ENCODE measurements at places on chromosomes 1 and 21. TPM values are rescaled to one million over a fixed set of nuclear protein-coding genes. Genes with fewer than 3 reads are reported as not detected.

DNA sequence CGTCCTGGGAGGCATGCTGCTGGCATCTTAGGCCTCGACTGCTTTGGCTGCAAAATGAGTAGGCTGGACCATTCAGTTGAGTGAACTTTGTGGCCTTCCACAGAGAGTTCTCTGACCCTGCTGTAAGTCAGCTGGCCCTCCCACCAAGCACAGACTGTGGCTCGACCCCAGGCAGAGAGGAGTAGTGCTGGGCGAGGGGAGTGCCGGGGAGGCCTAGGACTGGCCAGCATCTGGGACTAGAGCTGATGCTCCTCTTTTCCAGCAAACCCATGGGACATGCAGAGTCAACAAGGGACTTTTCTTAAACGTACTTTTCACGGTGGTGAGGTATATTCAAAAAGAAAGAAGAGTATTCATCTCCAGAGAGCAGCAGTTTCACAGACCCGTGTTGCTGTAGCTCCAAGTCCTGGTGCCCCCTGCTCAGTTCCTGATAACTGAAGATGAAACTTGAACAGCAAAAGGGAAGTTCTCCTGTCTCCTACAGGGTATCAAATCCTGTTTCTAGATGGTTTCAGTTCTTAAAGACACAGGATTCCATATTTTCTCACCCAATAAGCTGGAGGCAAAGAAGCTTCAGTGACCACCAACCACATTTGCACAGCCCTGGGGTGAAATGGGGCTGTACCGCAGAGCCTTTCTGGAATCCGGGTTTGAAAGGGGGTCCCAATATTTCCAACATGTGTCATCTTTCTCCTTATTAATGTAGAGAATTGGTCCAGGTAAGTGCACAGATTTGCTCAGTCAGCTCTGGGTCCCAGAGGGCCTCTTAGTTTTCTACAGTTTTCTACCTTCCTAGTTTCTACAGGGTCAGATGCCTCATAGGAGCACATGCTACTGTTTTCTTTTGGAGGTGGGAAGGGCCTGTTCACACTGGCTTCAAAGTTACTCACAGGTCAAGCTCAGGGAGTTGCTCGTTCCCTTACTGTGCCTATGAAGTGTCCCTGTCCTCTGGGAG is 20.9 kb downstream of the BATF3 start:
- no peaks in the 10 kb centered on the region for H3K36me3 ChIP-seq
- H3K27me3 ChIP-seq = no peaks in the 10 kb centered on the region
- H3K4me1 ChIP-seq = no peaks in the 10 kb centered on the region
- no peak overlapping the region for H3K4me3 ChIP-seq
- no peak for DNase-seq

FMO1 gene
- total RNA-seq = not detected

LCK gene
- not detected for total RNA-seq

- H3K27ac ChIP-seq = no peak overlapping the region
- DNase-seq = peak; percentile 0
- H3K27me3 ChIP-seq = no peaks in the 10 kb centered on the region
- no peaks in the 10 kb centered on the region for H3K36me3 ChIP-seq
- H3K4me1 ChIP-seq = no peaks in the 10 kb centered on the region
- H3K4me3 ChIP-seq = no peak overlapping the region
Observed at GRCh38 chr1:104921525-104921924, 1171.8 kb downstream of the AMY1C start.

DNA sequence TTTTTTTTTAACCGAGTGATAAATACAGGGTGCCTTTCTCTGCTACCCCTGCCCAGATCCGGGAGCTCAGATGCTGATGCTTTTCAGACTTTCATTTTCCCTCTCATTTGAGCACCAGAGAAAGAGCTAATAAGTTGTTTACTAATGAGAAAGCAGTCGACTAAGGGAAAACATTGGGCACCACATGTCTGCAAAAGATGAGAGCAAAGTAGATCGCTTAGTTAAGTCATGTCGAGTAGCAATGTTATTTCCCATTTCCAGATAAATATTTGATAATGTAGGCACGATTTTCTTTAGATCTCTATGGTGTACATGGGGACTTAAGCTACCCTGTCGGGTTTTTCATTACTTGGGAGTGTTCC is 1.2 kb downstream of the PKN2 start:
- peaks cover 25% of the 10 kb centered on the region for H3K4me1 ChIP-seq
- H3K4me3 ChIP-seq = peak overlapping the region; percentile 98
- DNase-seq = peak; percentile 36
- H3K36me3 ChIP-seq = no peaks in the 10 kb centered on the region
- H3K27me3 ChIP-seq = no peaks in the 10 kb centered on the region

- peak overlapping the region; percentile 3 for H3K27ac ChIP-seq
- peaks cover 11% of the 10 kb centered on the region for H3K4me1 ChIP-seq
- peak; percentile 47 for DNase-seq
- peak overlapping the region; percentile 80 for H3K4me3 ChIP-seq
Observed at GRCh38 chr1:68230484-68230802, 1.9 kb downstream of the WLS start.

SPOCD1 gene
- 43.0 TPM for total RNA-seq

LPAR3 gene
- 0.32 TPM for total RNA-seq

- H3K27me3 ChIP-seq = no peaks in the 10 kb centered on the region
- H3K4me3 ChIP-seq = no peak overlapping the region
- DNase-seq = peak; percentile 70
Observed at GRCh38 chr1:202623075-202623474, 87.2 kb downstream of the SYT2 start.

DNA sequence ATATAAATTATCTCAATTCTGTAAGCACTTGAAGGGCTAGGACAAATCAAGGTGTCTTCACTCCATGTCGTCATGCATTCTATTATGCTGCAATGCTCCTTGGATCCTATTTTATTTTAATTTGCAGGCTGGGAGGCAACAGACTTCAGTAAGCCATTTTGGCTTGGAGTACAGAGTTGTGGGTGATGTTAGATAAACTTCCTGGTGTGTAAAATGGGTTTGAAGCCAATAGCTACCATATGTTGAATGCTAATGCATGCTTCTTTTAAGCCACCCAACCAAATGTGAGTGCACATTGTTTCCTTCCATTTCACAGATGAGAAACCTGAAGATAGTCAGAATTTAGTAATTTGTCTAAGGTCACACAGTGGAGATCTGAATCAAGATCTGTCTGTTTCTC is 482.8 kb downstream of the DISC1 start:
- H3K27ac ChIP-seq = no peak overlapping the region
- no peaks in the 10 kb centered on the region for H3K4me1 ChIP-seq
- H3K4me3 ChIP-seq = no peak overlapping the region

CCDC30 gene
- 0.65 TPM for total RNA-seq

CRABP2 gene
- 38.8 TPM for total RNA-seq

DNA sequence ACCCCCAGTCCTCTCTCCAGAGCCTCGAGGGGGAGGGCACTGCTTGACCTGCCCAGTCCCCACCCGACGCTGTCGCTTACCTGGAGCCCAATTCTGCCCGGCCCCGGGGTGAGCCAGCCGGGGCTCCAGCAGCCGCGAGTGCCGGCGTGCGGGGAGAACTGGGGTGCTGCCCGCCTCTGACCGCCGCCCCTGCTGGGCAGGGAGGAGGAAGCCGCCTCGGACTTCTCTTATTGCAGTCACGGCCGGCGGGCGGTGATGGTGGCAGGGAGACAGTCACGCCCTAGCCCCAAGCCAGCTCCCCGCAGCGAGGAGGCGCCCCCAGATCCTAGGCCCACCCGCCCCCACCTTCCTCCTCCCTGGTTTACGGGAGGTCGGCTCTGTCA is at the start of gene FGR:
TSS of gene FGR (minus strand) at position 201 of the 383 bp plus-strand sequence. CDS start 11,269 bp downstream, outside the sequence.
- no peaks in the 10 kb centered on the region for H3K4me1 ChIP-seq
- H3K27me3 ChIP-seq = no peaks in the 10 kb centered on the region
- peak within 1 kb of the TSS; percentile 64 for H3K4me3 ChIP-seq

- H3K4me1 ChIP-seq = no peaks in the 10 kb centered on the region
- H3K27ac ChIP-seq = no peak overlapping the region
- H3K36me3 ChIP-seq = no peaks in the 10 kb centered on the region
- DNase-seq = no peak
Observed at GRCh38 chr1:147236959-147237791, 5.3 kb upstream of the CHD1L start.

TTC13 gene
- total RNA-seq = 14.3 TPM
